ENCODE measurements at places on chromosomes 3 and 15.

DNA sequence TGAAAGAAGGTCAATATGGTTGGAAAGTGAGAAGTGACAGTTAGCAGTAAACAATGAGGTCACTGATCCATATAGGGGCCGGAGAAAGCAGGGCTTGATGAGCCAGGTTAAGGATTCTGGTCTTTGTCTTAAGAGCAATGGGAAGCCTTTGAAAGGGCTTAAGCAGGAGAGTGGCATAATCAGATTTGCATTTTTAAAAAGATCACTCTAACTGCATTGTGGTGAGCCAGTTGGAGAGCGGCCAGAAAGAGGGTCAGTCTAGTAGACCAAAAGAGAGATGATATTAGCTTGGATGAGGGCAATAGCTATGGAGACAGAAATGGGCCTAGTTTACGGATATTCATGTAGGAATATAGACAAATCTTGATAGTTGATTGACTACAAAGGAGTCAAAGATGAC is 46.6 kb downstream of the CPNE4 start:
- no peak for DNase-seq

DNA sequence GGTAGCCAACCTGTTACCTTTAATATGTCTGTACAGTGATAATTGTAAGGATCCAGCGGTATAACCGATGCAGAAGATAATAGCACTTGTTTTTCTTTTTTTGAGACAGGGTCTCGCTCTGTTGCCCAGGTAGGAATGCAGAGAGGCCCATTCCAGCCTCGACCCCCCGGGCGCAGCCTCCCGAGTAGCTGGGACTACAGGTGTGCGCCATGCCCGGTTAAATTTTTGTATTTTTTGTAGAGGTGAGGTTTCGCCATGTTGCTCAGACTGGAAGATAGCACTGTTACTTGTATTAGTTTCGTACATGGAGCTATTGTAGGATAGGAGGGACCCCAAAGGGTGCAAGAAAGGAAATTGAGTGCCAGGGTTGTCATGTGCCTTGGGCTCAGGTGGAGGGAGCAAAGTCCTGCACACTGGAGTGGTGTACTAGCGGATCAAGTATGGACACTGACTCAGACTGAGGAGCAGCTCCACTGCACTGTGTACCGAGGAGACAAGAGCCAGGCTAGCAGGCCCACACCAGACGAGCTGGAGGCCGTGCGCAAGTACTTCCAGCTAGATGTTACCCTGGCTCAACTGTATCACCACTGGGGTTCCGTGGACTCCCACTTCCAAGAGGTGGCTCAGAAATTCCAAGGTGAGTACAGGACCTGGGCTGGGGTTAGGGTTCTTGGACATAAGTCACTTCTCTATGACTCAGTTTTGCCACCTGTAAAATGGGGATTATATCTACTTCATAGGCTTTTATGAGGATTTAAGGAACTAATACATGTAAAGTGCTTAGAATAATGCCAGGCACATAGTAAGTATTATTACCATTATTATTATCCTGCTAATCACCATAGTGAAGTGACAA is 1.0 kb downstream of the OGG1 start:
- no peak for DNase-seq

DNA sequence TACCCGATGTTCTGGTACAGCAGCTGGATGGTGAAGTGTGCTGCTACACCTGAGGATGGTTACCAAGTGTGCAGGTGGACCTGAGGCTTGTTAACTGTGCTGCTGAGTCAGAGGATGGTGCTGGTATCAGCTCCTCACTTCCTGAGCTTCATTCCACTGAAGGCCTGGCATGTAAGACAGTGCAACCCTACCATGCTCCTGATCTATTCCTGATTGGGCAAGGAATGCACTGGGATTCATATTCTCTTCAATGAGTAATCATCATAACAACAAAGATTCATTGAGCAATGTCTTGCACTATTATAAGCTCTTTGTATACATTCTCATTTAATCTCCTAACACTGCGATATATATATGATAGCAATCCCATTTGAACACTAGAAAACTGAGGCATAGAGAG is 62.9 kb upstream of the THSD4 start:
- peak; percentile 69 for DNase-seq

- DNase-seq = no peak
These were observed 34.1 kb upstream of the SEC22A start for GRCh38 chr3:123167686-123168085.

- DNase-seq = no peak
These were observed 82.4 kb upstream of the PTX3 start for GRCh38 chr3:157354254-157354653.

GRCh38 chr15:66253418-66254088 is at the start of gene MEGF11:
TSS of gene MEGF11 (minus strand) at chr15:66253750. CDS start at chr15:66128403, 125,347 bp downstream.
- peak; percentile 37 for DNase-seq

GRCh38 chr3:144317961-144318360 is 346.3 kb downstream of the DIPK2A start:
- DNase-seq = no peak

DNA sequence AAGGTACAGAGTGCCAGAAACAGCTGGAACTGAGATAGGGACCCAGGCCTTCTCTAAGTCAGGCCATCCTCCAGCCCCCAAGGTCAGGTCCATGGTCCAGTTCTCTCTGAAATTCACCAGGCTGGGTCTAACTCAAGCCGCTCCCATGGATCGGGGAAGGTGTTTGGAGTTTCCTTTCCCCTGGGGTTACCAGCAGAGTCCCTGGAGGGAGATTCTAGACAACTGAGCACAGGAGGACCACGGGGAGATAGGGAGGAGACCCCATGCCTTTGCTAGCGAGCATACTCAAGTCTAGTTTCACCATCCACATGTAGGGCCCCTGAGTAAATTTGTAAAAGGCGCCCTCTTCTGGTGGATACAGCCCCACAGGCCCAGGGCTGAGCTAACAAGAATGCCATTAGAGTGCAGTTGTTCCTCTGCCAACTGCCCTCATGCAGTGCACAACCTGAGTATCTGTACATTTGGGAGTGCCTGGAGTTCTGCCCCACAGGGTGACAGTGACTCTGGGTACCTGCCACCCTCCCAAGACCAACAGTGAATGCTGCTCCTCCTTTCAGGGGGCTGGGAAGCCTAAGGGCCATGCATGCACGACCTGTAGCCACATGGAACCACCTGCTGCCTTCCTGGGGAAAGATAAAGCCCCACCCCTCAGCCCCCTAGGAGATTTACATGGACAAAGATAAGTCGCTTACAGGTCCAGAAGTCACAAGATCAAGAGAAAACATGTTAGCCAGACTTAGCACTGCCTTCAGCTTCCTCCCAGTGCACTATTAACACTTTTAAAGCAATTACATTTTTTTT is 89.0 kb downstream of the IQSEC1 start:
- peak; percentile 78 for DNase-seq

GRCh38 chr3:8319935-8320634 is 181.5 kb upstream of the LMCD1 start:
- DNase-seq = peak; percentile 52

DNA sequence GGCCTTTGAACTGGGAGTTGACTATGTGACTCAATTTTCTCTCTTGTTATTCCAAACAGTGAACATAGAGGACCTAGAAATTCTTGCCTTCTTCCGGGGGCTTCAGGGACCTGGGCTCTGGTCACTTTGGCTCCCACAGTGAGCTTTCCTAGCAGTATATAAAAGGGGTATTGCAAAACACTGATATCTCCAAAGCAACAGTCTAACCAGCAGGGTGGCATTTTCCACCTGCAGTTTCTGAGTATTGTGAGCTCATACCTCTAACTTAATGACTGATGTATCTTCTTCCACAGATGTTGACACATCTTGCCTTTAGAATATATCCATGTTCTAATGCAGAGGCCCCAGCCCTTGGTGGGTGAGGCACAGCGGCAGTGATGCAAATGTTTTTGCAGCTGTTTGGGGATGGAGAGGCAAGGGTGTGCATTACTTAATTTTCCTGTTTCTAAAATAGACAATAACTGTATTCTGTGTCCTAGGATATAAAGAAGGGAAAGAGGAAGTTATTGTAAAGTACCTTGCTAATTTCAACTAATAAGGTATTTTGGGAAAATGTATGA is 45.7 kb upstream of the ADGRG7 start:
- no peak for DNase-seq

DNA sequence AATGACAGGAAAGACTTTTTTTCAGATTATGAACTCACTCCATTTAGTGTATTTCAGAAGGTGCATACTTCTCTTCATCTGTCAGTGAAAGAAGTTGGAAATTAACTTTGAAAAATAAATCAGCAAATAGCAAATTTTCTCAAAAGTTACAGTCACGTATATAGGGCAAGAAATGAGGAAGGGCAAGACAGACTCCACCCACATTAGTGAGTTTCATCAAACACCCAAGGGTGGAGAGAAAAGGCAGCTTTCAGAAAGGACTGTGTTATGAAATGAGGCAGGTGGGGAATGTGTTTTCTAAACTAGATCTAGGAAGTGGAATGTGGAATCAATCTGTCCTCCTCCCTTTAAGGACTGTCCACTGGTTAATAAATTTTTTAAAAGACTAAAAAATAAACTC is 2.9 kb downstream of the SLC22A13 start:
- DNase-seq = no peak

DNA sequence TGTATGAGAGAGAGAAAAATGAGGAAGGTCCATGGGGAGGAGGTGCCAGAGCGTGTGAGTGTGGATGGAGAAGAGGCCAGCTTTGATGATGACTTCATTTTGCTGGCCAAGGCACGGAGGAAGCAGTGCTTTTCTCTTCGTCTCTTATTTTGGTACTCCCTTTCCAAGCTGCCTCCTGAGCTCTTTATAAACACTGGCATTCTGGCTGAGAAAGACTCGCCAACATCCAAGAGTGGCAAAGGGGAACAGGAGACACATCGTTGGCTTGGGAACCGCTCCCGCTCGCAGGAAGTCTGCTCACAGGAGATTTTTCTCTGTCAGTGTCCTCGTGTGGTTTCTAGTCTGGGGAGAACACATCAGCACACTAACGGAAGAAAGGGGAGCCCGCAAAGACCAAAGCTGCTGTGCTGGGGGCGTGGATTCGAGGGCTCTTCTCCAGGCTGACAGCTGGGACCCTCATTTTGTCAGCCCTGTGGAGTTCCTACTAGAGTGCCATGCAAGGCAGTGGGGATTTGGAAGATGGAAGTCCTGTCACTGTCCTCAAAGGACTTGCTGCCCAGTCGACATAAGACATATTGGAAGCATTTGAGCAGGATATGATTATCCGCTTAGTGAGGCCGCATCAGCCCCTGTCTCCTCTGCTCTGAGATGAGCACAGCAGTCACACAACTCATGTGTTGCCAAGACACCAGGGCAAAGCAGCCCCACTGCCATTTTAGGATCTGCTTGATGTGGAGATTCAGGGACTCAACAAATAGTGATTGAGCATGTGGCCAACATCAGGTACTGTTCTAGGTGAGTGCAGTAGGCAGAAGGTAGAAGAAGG is 8.0 kb upstream of the SEMA4B start:
- no peak for DNase-seq

DNA sequence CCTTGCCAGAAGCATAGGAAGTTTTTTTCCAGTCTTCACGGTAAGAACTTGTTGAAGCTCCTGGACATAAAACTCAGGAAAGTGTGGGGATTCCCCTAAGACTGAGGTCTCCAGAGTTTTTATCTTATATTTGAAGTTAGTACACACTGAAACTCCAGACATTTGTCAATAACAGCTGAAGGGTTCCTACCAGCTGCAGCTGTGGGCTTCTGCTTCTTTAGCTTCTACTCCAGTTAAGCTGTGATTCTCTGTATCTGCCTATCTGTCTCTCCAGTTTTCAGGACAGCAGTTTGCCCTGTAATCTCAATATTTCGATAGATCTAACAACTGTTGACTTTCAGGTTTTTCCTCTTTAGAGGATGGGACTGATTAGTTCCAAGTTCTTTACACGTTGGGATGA is 966.0 kb upstream of the SEMA6D start:
- no peak for DNase-seq

DNA sequence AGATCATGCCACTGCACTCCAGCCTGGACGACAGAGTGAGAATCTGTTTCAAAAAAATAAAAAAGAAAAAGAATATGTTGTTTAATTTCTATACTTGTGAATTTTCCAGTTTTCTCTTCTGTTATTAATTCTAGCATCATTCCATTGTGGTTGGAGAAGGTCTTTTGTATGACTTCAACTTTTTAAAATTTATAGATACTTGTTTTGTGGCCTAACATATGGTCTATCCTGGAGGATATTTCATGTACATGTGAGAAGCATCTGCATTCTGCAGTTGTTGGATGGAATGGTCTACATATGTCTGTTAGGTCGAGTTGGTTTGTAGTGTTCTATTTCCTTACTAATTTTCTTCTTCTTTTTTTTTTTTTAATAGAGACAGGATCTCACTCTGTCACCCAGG is 35.6 kb downstream of the MAP1A start:
- DNase-seq = no peak

DNA sequence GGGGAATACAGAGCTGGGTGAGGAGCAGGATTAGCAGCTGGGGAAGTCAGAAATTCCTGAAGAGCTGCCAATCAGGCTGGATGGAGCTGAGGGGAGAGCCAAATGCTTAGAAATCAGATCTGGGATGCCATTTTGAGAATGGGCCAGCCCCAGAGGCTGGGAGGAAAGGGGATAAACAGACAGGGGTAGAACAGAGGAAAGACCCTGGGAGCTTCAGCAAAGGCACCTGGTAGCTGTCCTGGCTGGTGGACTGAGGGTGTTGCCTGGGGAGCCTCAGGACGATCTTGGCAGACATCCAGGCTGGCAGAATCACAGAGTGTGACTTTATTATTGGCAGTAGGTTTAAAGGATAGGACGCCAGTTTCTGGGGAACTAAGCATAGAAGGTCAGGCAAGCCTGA is 97.8 kb downstream of the SQOR start:
- no peak for DNase-seq

- DNase-seq = no peak
These were observed 680.1 kb downstream of the EPHA3 start for GRCh38 chr3:89787485-89787884.

GRCh38 chr15:41564960-41565502 is 6.0 kb downstream of the TYRO3 start:
- DNase-seq = no peak

DNA sequence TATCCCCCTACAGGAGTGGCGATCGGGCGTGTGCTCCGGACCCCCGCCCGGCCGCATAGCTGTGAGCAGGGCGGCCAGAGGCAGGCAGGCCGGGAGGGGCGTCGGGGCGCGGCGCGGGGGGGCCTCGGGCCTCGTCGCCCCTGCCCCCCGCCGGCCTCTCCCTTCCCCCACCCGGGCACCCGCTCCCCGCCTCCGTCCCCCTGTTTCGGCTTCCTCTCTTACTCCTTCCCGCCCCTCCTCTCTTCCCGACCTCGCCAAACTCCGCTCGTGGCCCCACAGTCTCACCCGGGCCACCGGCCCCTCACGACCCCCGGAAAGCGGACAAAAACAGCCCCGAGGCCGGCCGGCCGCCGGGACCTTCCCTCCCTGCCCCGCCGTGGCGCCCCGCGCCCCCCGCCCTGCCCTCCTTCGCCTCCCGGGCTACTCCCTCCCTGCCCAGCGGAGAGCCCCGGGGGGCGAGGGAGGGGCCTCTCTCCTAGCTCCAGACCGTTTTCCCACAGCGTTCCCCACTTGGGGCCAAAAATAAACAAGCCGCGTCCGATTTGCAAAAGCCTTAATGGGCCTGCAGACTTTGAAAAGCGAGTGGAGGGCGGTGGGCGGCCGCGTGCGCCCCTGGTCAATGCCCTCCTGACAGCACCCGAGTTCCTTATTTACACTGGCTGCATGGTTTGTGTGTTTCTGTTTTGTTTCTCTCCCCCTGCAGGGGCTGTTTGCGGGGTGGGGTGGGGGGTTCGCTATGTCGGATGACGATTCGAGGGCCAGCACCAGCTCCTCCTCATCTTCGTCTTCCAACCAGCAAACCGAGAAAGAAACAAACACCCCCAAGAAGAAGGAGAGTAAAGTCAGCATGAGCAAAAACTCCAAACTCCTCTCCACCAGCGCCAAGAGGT is 1.0 kb downstream of the UBE2E1 start:
- DNase-seq = no peak
